ENCODE measurements at places on chromosomes 1 and 21.

DNA sequence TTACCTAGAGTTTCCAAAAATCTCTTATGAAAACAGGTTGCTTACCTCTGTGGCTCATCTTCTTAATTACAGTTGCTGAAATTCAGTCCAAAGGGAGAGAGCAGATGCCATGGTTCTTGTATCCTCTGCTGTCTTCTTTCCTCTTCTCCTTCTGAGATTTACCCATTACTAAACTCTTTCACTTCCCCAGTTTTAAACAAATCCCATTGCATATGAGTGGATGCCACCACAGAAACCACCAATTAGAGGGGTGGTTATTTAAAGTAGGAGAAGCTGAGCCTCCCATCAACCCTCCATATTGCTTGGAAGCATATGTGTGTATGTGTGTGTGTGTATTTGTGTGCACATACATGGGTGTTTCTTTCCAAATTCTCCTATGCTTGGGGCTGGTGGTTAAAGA is 128.5 kb upstream of the KCNK1 start:
- DNase-seq, result no peak

DNA sequence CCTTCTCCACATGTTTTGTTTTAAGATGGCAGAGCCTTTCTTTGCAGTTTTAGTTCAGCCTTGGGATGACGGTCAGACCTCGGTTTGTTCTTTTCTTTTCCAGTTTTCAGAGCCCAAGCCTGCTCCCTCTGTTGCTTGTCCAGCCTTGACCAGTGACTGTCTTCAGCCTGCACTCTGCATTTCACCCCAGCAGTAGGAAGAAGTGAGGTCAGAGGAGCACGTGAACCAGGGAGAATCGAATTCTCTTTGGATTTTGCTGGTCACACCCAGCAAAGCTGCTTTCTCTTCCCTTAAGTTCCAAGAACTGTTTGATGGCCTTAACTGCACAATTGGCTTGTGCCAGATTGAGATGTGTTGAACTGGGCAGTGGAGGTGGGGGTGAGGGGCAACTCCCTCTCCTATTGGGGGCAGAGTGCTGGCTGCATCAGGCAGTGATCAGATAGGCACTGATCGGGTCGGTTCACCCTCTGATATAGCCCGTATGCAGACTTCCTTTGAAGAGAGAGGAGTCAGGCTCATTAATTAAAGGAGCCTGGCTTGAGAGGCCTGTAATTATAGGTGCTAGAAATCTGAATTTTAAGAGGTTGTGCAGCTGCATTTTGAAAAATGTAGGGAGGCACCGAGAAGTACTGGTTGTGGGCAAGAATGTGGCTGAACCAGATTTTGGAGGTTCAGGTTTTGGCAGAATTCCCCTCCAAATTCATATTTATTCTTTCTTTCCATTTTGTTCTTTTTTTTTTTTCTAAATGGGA is 42.4 kb downstream of the PEX14 start:
- DNase-seq, result no peak

GRCh38 chr1:3499611-3500010 is 45.1 kb downstream of the ARHGEF16 start:
- no peak for DNase-seq

DNA sequence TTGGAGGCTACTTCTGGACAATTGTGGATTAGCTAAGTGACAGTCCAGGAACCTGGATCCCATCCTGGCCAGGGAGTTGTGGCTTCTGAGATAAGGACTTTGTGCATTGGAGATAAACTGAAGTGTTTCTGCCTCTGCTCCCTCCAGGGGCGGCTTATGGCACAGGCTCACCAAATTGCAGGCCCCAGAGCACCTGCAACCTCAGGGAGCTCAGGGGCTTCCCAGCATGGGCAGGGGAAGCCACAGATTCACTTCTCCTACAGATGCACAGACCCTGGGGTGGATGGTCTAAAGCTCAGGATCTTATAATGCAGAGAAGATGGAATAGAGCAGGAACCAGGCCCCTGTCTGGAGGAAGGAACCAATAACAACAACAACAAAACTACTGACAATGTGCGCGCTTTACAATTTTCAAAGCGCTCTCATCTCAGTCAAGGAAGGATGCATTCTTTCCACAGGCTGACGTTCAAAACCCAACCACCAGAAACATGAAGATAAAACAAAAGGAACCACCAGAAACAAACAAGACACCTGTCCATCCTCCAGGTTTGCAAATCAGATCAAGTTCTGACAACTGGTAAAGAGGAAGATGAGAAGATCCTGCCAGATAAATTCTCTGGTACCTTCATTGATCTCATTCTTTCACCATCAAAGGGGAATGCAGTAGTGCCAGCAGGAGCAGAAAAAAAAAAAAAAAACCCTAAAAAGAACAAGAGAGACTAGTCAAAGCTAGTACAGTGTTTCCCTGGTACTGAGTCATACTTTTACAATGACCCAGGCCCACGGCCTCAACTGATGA is 121.0 kb upstream of the IRF2BP2 start:
- DNase-seq, result no peak

- DNase-seq, result no peak
Measured at GRCh38 chr1:16076865-16077238, 3.4 kb upstream of the FAM131C start.

- DNase-seq, result no peak
Measured at GRCh38 chr1:212454741-212455140, 22.0 kb downstream of the NENF start.
